Activated CD4-positive, alpha-beta T cell treated with anti-CD3 and anti-CD28 coated beads for 24 hours (primary cell): ENCODE measurements at places on chromosomes 5 and 9.

- DNase-seq: no peak
Observed at GRCh38 chr9:928363-929042, 48.0 kb upstream of the DMRT3 start.

GRCh38 chr5:151903243-151903653 is 21.4 kb downstream of the GLRA1 start:
- no peak for DNase-seq

DNA sequence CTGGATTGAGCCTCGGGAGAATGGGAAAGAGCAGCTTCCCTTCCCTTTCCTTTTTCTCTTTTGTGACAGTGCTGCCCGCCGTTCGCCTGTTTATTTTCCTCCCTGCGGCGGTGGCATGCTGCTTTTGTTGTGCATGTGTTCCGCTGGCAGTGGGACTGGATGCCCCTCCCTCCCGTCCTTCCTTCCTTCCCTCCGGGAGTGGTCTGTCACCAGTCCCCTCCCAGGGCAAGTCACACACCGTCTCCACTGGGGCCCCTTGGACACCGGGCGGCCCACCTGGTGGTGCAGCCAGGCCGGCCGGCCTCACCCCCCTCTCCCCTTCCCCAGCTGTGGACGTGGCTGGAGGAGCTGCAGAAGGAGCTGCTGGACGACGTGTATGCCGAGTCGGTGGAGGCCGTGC is 214.7 kb downstream of the TRIO start:
- DNase-seq: no peak

- no peak for DNase-seq
Observed at GRCh38 chr5:102231693-102232619, 64.1 kb downstream of the SLCO4C1 start.

- DNase-seq: no peak
Observed at GRCh38 chr5:169390265-169390664, 89.3 kb upstream of the SLIT3 start.

DNA sequence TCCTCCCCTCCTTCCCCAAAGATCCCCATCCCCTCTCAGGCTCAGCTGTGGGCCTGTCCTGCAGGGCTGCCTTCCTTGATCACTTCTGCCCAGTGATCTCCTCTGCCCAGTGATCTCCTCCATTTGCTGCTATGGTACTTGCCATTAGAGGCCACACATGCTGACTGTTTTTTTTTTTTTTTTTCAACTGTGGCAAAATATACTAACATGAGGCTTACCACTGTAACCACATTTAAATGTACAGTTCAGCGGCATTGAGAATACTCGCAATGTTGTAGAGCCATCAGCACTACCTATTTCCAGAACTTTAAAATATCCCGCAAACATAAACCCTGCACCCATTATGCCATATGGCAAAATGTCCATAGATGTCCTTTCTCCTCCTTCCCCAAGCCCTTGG is 61.7 kb upstream of the EPB41L4B start:
- DNase-seq: no peak

- DNase-seq: no peak
Observed at GRCh38 chr9:78300209-78300608, 3.3 kb downstream of the PSAT1 start.

DNA sequence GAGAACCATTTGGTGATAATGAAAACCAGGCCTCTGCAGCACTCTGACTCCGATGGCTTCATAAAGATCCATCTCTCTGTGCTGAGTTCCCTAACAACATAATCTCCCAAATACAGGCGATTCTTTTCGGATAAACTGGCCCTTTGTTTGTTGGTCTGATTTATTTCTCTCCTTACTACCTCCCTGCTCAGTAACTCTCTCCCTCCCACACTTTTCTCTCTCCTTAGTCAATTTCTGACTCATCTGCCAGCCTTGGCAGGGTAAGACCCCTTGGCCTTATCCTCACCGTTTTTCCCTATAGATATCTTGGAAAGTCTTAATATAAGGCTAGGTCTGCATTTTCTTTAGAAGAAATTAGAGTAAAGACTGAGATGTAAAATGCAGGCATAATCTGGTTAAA is 128.7 kb downstream of the BRINP1 start:
- no peak for DNase-seq
